ENCODE measurements at places on chromosomes 7 and 10. TPM values are rescaled to one million over a fixed set of nuclear protein-coding genes. Genes with fewer than 3 reads are reported as not detected.

The LRRC17 gene
- polyA plus RNA-seq, result 0.20 TPM

The UCN3 gene
- not detected for polyA plus RNA-seq

GRCh38 chr7:136064081-136064480 lies 86.9 kb upstream of the MTPN start:
- H3K27ac ChIP-seq, result no peak overlapping the region
- H3K36me3 ChIP-seq, result no peaks in the 10 kb centered on the region
- H3K4me3 ChIP-seq, result no peak overlapping the region
- no peaks in the 10 kb centered on the region for H3K27me3 ChIP-seq
- no peaks in the 10 kb centered on the region for H3K4me1 ChIP-seq

GRCh38 chr7:101554584-101555268 lies 74.4 kb downstream of the MYL10 start:
- no peaks in the 10 kb centered on the region for H3K36me3 ChIP-seq
- no peak overlapping the region for H3K4me3 ChIP-seq
- H3K27me3 ChIP-seq, result no peaks in the 10 kb centered on the region
- no peak for DNase-seq
- H3K4me1 ChIP-seq, result no peaks in the 10 kb centered on the region

- H3K4me3 ChIP-seq, result peak overlapping the region; percentile 89
- H3K36me3 ChIP-seq, result no peaks in the 10 kb centered on the region
- H3K27ac ChIP-seq, result peak overlapping the region; percentile 8
- peaks cover 16% of the 10 kb centered on the region for H3K4me1 ChIP-seq
- H3K27me3 ChIP-seq, result no peaks in the 10 kb centered on the region
- DNase-seq, result no peak
Observed at GRCh38 chr10:94363251-94363565, 469 bp upstream of the NOC3L start.

- no peak overlapping the region for H3K4me3 ChIP-seq
- no peak overlapping the region for H3K27ac ChIP-seq
- H3K36me3 ChIP-seq, result no peaks in the 10 kb centered on the region
- H3K27me3 ChIP-seq, result no peaks in the 10 kb centered on the region
- DNase-seq, result no peak
- no peaks in the 10 kb centered on the region for H3K4me1 ChIP-seq
Observed at GRCh38 chr7:143988976-143989745, 11.0 kb upstream of the OR6B1 start.

DNA sequence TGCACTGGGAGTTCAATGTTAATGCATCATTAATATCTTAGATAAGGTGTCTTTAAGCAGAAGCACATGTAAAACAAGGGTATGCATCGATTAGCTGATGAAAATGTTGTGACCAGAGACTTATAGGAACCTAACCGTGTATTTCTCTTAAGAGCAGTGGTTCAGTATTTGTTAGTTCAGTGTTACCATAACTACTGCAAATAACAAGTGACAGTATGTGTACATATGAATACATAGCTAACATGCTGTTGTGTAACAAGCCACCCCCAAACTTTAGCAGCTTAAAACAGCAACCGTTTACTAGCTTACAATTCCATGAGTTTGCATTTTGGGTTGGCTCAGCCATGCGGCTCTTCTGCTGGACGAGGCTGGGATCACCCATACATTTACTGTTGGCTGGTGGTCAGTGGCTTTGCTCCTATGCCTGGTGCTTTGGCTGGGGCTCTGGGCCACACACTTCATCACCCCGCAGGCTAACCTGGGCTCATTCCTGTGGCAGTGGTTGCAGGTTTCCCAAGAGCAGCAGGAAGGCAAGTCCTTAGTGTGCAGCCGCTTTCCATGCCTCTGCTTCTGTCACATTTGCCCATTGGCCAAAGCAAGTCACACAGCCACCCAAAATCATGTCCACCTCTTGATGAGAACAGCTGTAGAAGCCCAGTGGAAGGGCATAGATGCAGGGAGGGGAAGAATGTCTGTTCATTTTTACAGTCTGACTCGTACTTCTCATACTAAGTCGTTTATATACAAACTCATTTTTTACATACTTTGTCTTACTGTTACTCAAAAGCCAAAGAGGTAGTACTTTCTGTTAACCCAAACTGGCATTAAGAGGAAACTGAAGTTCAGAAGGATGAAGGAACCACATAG lies 103.3 kb upstream of the GATA3 start:
- no peaks in the 10 kb centered on the region for H3K36me3 ChIP-seq
- H3K27ac ChIP-seq, result no peak overlapping the region
- H3K4me3 ChIP-seq, result no peak overlapping the region
- no peaks in the 10 kb centered on the region for H3K4me1 ChIP-seq
- no peaks in the 10 kb centered on the region for H3K27me3 ChIP-seq

DNA sequence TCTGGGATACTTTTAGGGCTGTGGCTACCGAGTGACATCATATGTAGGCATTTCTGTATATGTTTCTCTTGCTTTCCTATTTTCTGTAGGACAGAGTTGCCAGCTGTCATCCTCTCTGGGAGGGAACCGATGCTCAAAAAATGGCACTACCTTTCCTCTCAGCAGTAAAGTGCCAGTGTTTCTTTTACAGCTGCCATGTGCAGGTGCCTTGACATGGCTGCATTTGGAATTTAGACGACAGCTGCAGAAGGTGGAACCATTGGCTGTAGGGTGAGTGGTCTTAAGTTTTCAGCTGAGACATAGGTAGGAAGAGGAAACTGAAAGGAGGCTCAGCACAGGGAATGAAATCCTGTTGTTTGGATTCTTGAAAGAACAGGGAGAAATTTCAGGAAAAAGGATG lies 20.2 kb upstream of the RPA3 start:
- no peak overlapping the region for H3K27ac ChIP-seq
- DNase-seq, result no peak
- no peak overlapping the region for H3K4me3 ChIP-seq
- no peaks in the 10 kb centered on the region for H3K27me3 ChIP-seq

DNA sequence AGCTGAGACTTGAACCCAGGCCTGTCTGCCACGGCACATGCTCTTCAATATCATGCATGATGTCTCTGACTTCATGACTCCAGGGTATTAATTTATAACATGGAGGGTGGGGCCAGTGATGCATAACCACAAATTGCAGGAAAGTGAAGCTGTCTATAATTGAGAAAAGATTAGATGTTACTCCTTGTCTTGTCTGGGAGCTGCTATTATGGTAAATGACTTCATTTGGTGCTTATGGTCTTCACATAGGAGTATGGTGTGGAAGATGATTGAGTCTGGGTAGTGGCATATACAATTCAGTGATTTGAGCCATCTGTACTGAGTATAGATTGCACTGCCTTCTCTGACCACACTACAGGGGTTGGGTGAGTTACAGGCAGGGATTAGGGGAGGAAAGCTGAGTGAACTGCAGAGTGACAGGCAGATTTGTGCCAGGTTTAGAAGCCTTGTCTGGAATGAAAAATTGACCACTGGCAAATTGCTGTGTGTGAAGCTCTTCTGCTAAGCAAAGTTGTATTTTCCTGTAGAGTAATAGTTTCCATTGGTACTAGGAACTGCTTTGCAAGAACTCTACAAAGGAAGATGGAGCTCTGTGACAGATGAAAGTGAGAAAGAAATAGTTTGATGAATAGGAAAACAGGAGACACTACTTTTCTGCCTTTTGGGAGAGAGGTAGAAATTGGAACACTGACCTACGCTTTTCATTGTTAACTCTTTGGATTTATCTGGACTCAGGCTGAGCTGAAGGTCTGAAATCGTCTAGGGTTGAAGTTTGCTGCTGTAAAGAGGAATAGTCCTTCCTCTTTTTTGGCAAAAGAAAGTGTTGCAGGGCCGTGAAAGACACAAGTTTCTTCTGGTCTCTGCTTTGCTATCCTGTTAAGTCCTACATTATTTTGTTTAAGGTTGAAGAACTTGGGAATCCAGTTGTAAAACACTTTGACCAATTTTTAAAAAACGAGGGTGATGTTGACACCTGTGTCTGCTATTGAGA lies 2.7 kb downstream of the SND1 start:
- DNase-seq, result no peak
- H3K36me3 ChIP-seq, result no peaks in the 10 kb centered on the region
- H3K4me3 ChIP-seq, result no peak overlapping the region
- peak overlapping the region; percentile 15 for H3K27ac ChIP-seq
- H3K4me1 ChIP-seq, result peaks cover 27% of the 10 kb centered on the region
- H3K27me3 ChIP-seq, result no peaks in the 10 kb centered on the region

DNA sequence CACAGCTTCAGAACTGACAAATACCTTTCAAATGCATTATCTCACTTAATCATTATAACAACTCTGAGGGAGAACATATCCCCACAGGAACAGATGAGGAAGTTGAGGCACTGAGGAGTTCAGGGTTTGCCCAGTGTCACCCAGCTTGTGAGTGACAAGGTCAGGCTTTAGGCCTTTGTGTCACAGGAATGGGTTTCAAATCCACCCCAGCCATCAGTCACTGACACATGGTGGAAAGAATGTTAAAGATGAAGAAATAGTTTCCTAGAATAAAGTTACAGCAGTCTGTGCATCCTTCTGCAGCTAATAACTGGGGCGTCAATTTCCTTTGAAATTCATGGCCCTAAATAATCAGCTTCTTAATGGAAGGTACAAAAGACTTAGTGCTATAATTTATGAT lies 37.8 kb downstream of the SGCE start:
- no peak for DNase-seq
- H3K4me1 ChIP-seq, result peaks cover 6% of the 10 kb centered on the region
- no peaks in the 10 kb centered on the region for H3K27me3 ChIP-seq
- no peak overlapping the region for H3K27ac ChIP-seq

The NME8 gene
- polyA plus RNA-seq, result not detected

- H3K4me1 ChIP-seq, result peaks cover 11% of the 10 kb centered on the region
- DNase-seq, result no peak
- H3K27me3 ChIP-seq, result no peaks in the 10 kb centered on the region
- H3K36me3 ChIP-seq, result no peaks in the 10 kb centered on the region
Observed at GRCh38 chr7:140479739-140480084, 407 bp upstream of the MKRN1 start.

GRCh38 chr7:93862651-93863050 lies 27.9 kb downstream of the TFPI2 start:
- H3K27me3 ChIP-seq, result no peaks in the 10 kb centered on the region
- peak overlapping the region; percentile 17 for H3K27ac ChIP-seq
- no peak overlapping the region for H3K4me3 ChIP-seq
- peaks cover 35% of the 10 kb centered on the region for H3K4me1 ChIP-seq
- no peaks in the 10 kb centered on the region for H3K36me3 ChIP-seq

The AASS gene
- 6.8 TPM for polyA plus RNA-seq

GRCh38 chr7:99409192-99409572 lies 413 bp downstream of the BUD31 start:
- H3K36me3 ChIP-seq, result peaks cover 38% of the 10 kb centered on the region
- H3K4me3 ChIP-seq, result peak overlapping the region; percentile 100
- H3K4me1 ChIP-seq, result peaks cover 28% of the 10 kb centered on the region

GRCh38 chr10:30820261-30820991 lies 190.9 kb upstream of the LYZL2 start:
- no peak overlapping the region for H3K4me3 ChIP-seq
- H3K4me1 ChIP-seq, result peaks cover 4% of the 10 kb centered on the region
- H3K27me3 ChIP-seq, result peaks cover 28% of the 10 kb centered on the region
- no peaks in the 10 kb centered on the region for H3K36me3 ChIP-seq
- DNase-seq, result no peak

DNA sequence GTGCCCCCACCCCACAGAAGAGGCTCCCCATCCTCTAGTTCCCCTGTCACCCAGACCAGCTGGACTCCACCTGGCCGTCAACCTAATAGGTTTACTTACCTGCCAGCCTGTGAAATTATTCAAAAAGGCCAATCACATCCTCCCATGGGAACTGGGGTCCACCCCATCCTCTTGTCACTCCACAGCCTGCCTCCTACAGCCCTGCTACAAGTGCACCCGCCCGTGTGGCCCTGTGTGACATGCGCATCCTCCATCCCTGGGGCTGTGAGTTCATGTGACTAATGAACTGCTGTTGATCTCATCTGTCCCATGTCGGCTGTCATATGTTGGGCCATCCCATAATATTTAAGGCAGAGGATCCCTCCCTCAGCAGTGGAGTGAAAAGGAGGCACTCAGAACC lies 39.4 kb downstream of the AOC1 start:
- no peak overlapping the region for H3K4me3 ChIP-seq
- peaks cover 9% of the 10 kb centered on the region for H3K27me3 ChIP-seq
- no peaks in the 10 kb centered on the region for H3K4me1 ChIP-seq
